ENCODE measurements at places on chromosomes 6 and 20.

DNA sequence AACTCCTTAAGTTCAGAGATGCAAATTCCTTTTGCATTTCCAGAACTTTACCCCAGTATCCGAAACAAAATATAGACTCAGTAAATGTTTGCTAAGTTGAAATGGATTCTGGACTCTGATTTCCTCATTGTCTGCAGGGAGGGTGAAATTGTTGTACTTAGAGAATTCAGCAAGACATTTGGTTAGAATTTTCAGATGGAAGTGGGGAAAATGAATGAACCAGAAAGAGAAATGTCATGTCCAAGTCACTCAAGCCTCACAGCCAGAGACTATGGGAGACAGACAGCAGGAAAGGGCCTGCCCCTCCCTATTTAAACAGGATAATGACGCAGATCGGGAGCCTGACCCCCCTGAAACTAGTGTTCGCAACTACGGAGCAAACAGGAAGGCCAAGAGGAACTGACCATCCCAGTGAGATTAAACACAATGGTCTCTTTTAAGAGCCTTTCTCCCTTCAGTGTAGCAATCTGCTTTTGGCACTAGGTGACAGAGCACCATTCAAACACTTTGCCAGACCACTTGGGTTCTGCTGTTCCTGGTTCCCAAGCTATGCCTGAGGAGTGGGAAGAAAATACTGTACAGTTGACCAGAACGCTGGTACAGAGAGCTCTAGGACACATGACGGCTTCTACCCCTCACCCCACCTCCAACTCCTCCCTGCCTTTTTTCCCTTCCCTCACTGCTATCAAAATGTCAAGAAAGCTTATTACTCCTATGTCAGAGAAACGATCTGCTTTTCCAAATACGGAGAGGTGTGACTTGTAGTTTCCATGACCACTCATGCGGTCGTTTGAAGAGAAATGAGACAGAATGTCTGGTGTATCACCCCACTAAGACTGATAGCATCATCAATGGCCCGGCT, 13.7 kb downstream of the NEDD9 start:
- DNase-seq: no peak

DNA sequence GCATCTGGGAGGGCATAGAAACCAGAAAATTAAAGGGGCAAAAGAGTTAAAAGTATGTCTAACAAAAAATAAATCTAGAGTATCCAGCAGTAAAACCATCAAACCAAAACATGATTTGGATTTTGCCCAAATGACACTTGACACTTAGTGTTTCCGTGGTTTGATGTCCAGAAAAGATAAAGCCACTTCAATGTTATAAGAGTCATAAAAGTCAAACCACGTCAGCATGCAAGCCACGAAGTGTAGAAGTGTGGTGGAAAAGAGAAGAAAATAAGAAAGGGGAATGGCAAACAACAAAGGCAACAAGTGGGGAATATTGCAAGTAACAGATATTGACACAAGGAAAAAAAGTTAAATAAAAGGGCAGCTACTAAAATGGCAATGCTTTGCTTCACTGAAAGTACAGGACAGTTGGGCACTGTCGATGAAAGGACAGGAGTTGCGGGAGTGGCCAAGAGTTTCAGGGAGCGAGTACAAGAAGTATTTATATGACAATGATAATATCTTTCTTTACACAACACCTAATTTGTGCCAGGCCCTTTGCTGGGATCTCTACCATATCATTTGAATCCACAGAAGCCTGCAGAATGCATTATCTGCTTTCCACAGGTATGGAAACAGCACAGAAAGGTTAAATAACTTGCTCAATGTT, 6.3 kb upstream of the HDDC2 start:
- DNase-seq: no peak

DNA sequence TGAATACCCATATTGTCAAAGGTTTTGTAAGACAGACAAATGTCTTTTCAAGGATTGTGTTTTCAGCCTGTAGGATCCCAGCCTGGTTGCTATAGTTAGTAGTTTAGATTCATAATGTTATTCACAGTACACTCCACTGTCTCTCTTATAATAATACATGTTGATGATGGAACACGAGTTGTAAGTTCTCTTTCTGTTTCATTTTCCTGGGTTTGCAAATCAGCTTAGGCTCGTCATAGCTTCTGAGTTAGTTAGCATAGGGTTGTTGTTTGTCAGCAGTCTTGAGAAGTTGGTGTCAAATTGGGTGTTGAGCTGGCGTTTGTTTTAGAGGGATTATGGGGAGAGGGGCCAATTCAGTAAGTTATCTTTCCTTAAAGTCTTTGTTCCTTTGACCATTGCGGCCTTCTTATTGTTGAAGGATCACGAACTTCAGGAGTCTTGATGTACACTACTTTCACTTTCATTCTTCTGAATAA, 45.8 kb downstream of the QKI start:
- no peak for DNase-seq

GRCh38 chr20:32470025-32470861, 112.1 kb downstream of the ASXL1 start:
- DNase-seq: no peak

DNA sequence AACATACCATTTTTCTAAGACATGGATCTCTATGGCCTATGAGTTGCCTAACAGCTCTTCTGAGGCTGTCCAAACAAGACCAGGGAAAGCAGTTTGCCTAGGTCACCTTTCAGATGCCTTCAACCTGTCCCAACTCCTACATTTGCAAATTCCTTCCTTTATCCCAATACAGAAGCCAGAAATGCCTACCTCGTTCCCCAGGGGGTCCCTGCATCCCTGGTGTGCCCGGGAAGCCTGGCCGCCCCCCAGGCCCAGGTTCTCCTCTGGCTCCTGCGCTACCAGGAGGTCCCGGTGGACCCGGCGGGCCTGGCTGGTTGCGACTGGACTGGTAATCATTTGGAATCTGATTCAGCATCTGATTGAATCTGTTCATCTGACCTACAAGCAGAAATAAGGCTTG, 115.9 kb downstream of the COL12A1 start:
- DNase-seq: no peak

GRCh38 chr20:47748823-47749222, 36.5 kb downstream of the SULF2 start:
- no peak for DNase-seq

DNA sequence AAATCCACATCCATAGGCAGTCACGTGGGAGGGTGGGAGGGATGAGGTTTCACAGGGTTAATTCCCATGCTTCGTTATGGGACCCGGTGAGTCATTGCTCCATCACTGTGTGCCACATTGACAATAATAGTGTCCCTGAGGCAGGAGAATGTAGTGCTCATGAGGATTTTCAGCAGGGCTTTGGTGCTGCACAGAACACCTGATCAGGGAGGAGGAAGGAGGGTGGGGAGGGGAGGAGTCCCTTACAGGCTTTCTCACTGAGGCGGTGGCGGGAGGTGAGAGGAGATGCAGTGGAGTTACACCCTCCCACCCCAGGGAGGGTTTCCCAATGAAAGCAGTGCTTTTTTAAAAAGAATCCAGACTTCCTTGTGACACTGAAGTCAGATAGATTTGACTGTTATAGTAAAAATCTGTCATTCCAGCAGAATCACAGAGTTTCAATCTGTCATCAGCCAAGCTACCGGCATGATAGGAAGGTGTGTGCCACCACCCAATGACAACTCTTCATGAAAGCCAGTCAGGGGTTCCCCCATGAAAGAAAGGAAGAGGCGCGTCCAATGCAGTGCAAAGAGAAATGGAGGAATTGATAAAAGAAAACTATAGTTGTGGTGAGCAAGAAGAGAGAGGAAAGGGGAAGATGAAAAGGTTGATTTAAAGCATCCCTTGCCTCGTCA, 144.8 kb downstream of the TBC1D7 start:
- no peak for DNase-seq

GRCh38 chr6:29965563-29965872, 23.2 kb downstream of the HLA-A start:
- DNase-seq: no peak

DNA sequence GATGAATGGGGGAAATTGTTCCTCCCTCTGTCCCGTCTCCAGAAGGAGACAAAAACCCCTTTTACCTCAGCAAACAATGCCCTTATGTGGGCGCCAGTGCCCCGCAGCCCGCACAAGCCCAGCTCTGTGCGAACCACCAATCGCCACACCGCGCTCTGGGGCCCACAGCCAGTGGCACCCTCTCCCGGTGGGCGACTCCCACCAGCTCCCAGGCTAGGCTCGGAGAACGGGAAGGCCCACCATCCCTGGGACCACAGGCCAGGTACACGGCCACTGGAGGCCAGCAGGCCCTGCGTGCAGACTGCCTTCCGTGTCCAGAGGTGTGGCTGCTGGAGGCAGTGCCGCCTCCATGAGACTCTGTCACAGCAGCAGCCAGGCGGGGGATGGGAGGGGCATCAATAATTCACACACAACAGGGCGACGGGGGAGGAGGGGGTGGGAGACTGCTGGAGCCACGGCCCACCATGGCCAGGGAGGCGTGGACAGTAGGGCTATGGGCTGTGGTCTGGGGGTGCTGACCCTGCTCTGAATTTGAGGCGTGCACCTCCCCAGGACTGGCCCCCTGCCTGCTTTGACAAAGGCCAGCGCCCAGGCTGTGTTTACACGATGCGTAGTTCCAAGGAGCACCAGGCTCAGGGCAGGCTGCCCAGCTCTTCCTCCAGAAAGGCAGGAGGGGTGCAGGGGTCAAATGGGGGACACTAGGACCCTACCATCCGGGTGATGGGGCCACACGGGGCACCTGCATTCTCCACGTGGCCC, 105.7 kb downstream of the ASXL1 start:
- DNase-seq: no peak

GRCh38 chr6:46421939-46422338, 69.3 kb downstream of the RCAN2 start:
- no peak for DNase-seq

- DNase-seq: no peak
Observed at GRCh38 chr6:102015431-102015830, 621.9 kb downstream of the GRIK2 start.

GRCh38 chr6:28953585-28954258, 29.9 kb upstream of the TRIM27 start:
- no peak for DNase-seq

DNA sequence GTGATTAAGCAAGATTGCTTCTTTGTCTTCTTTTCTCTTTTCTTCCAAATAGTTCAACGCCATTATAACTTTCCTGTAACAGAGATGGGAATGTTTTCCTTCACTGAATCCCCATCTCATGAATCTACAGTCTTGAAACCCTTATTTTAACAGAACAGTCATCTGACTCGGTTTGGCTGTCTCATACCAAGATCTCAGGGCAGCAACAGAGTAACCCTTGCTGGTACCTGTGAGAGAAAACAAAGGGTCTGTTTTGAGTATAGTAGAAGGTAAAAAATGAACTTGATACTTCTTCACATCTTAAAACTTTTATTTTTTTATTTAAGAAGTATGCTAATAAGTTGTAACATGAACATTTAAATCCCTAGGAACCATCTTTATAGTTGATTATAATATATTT, 19.6 kb upstream of the DSE start:
- no peak for DNase-seq

DNA sequence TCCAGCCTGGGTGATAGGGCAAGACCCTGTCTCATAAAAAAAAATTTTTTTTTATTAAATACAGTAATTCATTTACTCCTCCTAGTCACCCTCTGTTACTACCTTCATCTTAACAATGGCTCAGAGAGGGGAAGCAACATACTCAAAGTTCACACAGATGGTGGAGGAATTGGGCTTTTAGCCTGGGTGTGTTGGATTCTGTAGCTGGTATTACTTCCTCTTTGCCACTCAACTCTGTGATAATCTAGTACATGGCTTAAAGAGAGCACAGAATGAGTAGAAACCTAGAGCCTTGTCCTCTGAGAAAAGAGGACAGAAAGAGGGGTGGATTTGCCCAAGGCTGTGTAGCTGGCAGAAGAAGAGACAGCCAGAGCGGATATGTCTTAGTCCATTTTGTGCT, 96.6 kb downstream of the DLGAP4 start:
- no peak for DNase-seq

DNA sequence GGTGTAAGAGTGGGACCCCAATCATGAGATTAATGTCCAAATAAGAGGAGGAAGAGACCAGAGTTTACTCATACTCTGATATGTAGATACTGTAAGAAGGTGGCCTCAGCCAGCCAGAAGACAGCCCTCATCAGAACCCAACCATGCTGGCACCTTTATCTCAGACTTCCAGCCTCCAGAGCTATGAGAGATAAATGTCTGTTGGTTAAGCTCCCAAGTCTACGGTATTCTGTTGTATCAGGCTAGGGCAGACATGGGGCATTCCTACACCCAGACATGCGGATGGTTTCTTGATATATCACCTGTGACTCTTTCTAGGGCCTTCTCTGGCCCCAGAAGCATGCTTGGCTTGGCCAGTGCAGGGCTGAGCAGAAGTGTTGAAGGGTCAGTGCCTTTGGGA, 247.4 kb upstream of the RIN2 start:
- no peak for DNase-seq

GRCh38 chr6:87623248-87623647, 33.3 kb downstream of the ORC3 start:
- no peak for DNase-seq
